ENCODE measurements at places on chromosomes 12 and 14. TPM values are rescaled to one million over a fixed set of nuclear protein-coding genes. Genes with fewer than 3 reads are reported as not detected.

MYF6 gene
- not detected for total RNA-seq

DNA sequence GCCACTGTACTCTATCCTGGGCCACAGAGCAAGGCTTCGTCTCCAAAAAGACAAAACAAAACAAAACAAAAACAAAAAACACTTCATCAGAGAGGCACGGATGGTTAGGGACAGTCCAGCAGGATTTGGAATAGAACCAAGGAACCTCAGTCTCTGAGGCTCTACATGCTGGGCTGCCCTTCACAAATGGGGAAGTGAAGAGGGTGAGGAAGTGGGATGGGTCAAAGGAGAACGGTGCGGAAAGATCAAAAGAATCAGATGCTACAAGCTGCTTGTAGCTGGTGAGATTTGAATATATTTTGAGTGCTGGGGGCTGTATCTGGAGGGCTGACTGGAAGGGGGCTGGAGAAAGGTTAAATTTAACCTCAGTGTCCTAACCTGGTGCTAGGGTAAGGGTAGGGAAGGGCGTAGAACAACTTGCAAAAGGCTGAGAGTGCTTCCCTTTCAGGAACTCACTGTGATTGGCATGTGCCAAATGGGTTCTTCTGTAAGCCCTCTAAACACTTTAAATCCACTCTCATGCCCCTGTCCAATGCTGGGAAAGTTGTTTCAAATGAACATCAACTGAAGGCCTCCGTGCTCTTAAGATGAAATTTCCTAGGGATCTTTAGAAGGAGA lies 4.6 kb downstream of the FOXJ2 start:
- H3K27me3 ChIP-seq: no peaks in the 10 kb centered on the region
- H3K27ac ChIP-seq: peak overlapping the region; percentile 29
- H3K36me3 ChIP-seq: peaks cover 31% of the 10 kb centered on the region
- DNase-seq: no peak

CLEC4C gene
- not detected for total RNA-seq

DNA sequence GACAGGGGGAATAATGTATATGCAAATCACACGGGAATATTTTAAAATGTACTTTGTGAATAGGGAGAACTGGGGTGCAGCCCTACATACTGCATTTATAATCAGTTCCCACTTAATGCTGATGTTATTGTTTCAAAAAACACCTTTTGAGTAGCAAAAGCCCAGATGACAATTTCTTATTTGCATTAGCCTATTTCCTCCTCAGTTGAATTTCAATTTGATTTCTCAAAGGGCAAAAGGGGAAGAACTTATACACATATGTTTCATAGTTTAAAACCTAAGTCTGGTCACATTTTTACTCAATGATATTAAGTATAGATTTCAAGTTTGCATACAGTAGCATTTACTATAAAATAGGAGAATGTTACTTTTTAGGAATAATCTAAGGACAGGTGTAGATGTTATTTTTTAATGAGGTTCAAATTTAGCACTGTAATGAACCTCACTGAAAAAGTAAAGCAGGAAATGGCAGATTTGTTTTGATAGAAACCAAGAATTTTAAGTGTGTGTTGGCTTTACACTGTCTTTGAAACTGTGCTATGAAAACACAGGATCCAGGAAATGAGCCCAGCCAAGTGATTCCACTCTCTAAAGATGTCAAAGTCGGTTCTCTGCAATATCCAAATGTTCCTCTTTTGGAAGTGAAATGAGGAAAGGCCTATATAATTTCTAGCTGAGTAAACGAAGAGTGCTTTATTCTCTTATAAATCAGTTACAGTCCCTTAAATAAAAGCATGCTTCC lies 367.4 kb downstream of the BTG1 start:
- peak overlapping the region; percentile 59 for H3K27ac ChIP-seq
- no peak overlapping the region for H3K4me3 ChIP-seq
- H3K4me1 ChIP-seq: peaks cover 16% of the 10 kb centered on the region
- no peaks in the 10 kb centered on the region for H3K36me3 ChIP-seq

PROX2 gene
- total RNA-seq: 0.12 TPM

DNA sequence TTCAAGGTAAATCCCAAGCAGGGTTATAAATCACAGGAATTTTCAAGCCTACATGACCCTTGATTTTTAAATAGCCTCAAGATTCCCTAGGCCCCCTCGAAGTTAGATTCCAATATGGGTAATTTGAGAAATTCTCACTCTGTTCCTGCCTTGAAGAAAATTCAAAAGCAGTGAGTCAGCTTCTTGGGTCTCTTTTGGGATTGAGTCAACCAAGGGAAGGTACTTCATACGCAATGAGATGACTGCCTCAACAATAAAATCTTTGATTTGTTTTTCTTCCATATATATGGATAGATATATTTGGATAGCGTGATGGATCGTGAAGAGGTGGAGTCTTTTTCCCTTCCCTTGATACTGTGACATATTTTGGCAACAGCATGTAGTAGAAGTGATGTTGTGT lies 180.4 kb upstream of the ATP2B1 start:
- no peaks in the 10 kb centered on the region for H3K4me1 ChIP-seq
- no peak for DNase-seq
- no peaks in the 10 kb centered on the region for H3K36me3 ChIP-seq
- H3K27ac ChIP-seq: no peak overlapping the region

- H3K4me1 ChIP-seq: peaks cover 18% of the 10 kb centered on the region
- H3K4me3 ChIP-seq: peak within 1 kb of the TSS; percentile 54
- H3K27ac ChIP-seq: no peak within 1 kb of the TSS
- H3K27me3 ChIP-seq: peaks cover 35% of the 10 kb centered on the region
These were observed at the start of gene SYT1 for GRCh38 chr12:78864403-78864869. SYT1 (plus strand) TSS chr12:78864774.

DNA sequence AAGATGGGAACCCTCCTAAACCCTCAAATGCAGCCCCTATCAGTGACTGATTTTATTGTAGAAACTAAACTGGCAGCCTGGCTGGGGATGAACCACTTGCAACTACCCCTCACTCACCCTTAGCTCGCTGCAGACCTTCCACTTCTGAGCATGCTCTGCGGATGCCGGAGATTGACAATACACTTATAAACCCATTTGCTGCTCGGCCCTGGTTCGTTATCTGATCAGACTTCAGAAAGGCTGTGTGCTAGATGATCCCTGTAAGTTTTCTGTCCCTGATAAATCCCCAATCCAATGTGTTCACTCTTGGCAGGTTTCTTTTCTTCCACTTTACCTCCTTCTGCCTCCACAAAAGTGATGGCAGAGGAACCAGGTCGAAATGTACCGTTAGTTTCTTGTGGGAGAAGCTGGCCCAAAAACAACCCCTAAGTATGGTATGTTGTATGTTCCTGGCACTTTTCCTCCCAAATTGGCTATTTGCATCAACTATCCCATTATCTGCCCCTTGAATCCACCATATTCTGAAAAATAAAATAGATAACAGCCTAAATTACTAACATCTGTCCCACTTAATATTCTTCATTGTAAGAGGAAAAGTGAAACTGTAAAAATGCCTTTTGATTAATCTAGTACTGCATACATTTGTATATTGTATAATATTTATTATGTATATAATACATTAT lies 18.8 kb downstream of the RPH3A start:
- no peak overlapping the region for H3K4me3 ChIP-seq
- no peak overlapping the region for H3K27ac ChIP-seq
- no peaks in the 10 kb centered on the region for H3K36me3 ChIP-seq
- no peak for DNase-seq
- H3K4me1 ChIP-seq: no peaks in the 10 kb centered on the region

PLEKHG3 gene
- total RNA-seq: 33.1 TPM

DNA sequence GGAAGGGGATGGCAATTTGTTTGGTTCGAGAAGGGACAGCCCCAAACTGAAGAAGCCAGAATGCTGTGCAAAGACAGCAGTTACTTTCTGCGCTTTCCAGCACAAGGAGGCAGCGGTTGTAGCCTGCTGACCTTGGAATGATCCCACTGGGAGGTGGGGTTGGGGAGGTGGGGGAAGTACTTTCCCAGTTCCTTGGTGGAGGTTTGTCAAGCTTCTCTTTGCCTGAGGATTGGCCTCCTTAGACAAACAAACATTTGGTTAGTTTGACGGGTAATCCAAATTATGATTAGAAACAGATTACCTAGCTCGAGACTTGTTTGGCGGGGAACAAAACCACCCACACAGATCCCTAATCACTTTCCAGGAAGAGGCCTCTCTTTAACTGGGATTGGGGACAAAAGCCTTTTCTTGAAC lies 79.1 kb upstream of the EGLN3 start:
- no peaks in the 10 kb centered on the region for H3K36me3 ChIP-seq
- H3K27ac ChIP-seq: no peak overlapping the region
- H3K4me1 ChIP-seq: peaks cover 20% of the 10 kb centered on the region

GRCh38 chr12:99380701-99381100 lies 266.9 kb upstream of the GARIN6 start:
- no peak overlapping the region for H3K27ac ChIP-seq
- H3K4me3 ChIP-seq: no peak overlapping the region
- DNase-seq: no peak
- no peaks in the 10 kb centered on the region for H3K36me3 ChIP-seq
- H3K27me3 ChIP-seq: no peaks in the 10 kb centered on the region

GRCh38 chr12:51388846-51389245 lies 2.4 kb downstream of the GALNT6 start:
- peaks cover 31% of the 10 kb centered on the region for H3K4me1 ChIP-seq
- H3K4me3 ChIP-seq: no peak overlapping the region
- no peak overlapping the region for H3K27ac ChIP-seq
- no peaks in the 10 kb centered on the region for H3K36me3 ChIP-seq

TCL1B gene
- total RNA-seq: not detected

DNA sequence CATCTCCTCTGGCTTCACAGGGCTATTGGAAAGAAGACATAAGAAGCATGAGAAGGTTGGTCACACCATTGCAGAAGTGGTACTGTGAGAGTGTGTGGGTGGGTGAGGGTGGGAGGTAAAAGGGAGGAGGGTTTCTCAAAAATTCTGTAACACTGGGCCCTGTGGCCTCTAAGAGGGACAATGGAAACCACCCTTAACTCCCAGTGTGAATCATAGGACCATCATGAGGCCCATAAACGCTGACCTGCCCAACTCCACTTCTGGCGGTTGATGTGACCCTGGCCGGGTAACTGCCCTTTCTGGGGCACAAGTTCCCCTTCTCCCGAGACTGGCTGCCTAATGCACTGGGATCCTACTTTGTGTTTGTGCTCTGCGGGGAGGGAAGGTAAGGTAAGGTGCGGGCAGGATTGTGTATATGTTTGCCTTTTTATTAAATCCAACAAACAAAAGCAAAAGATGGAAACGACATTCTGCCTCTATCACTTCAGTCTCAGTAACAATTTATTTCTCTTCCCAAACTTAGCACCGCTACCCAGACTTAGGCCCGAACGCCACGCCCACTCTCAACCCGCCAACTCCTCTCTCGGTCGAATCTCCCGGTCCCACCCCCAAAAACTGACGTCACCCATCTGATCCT lies 551 bp downstream of the METTL1 start:
- peaks cover 5% of the 10 kb centered on the region for H3K27me3 ChIP-seq
- H3K4me1 ChIP-seq: peaks cover 32% of the 10 kb centered on the region
- peak overlapping the region; percentile 91 for H3K27ac ChIP-seq
- DNase-seq: peak; percentile 90

DNA sequence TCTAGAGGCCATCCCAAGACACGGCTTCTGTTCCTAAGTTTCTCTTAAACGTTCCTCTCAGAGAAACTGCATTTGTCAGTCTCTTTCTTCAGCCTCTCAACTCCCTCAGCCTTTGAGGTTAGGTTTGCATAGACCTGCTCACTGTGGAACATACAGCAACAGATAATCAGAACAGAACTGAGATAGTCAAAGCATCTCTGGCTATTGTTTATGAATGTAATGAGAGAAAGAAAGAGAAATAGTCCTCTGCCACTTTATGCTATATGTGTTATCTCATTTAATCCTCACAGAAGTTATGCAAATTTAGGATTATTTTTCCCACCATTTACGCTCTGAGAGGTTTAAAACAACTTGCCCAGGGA lies 190.6 kb downstream of the PHLDA1 start:
- no peak overlapping the region for H3K4me3 ChIP-seq
- H3K27me3 ChIP-seq: no peaks in the 10 kb centered on the region
- no peaks in the 10 kb centered on the region for H3K36me3 ChIP-seq
- no peak for DNase-seq
- H3K4me1 ChIP-seq: no peaks in the 10 kb centered on the region

GRCh38 chr12:6735448-6736191 lies 11.8 kb downstream of the COPS7A start:
- peaks cover 31% of the 10 kb centered on the region for H3K36me3 ChIP-seq
- peak overlapping the region; percentile 22 for H3K27ac ChIP-seq
- H3K4me3 ChIP-seq: no peak overlapping the region
- DNase-seq: peak; percentile 77

FAM216A gene
- 3.0 TPM for total RNA-seq

DNA sequence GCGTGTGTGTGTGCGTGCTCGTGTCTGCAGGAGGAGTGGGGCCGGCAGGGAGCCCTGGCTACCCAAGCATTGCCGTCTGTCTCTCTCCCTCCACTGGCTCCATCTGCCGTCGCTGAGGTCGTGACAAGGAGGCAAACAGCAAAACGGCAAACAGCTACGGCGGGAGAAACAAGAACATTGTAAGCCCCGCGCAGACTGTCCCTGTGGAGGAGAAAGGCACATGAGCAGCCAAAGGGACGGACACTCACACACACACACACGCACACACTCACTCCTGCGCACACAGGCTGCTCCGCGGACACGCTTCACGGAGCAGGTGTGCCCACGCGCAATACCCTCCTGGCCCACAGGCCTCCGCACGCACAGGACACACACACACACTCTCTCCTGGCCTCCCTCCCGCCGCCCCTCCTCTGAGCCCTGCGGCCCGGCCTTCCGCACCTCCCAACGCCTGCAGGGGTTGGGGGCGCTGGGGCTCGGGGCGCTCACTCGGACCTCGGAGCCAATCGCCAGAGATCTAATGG lies 905 bp downstream of the CISTR start:
- H3K27me3 ChIP-seq: peaks cover 52% of the 10 kb centered on the region
- H3K4me3 ChIP-seq: peak overlapping the region; percentile 61
- H3K4me1 ChIP-seq: peaks cover 34% of the 10 kb centered on the region
- H3K36me3 ChIP-seq: no peaks in the 10 kb centered on the region
- H3K27ac ChIP-seq: peak overlapping the region; percentile 38

DNA sequence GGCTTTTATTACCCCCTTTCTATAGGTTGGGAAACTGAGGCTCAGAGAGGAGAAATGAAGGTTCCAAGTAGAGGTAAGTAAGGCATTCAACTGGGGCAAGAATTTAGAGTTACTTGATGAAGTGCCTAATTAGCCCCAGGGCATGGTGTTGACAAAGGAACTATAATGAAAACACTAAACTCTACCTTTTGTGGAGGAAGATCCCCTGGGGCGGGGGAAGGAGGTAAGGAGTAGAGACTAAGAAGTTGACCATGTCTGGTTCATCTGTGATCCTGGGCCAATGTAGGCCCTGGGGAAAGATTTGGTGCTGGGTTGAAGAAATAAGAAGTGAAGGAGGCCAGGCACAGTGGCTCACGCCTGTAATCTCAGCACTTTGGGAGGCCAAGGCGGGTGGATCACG lies 16.2 kb upstream of the COX6A1 start:
- no peak overlapping the region for H3K27ac ChIP-seq
- H3K4me1 ChIP-seq: no peaks in the 10 kb centered on the region
- H3K27me3 ChIP-seq: no peaks in the 10 kb centered on the region
- H3K36me3 ChIP-seq: no peaks in the 10 kb centered on the region
- no peak overlapping the region for H3K4me3 ChIP-seq

TMTC2 gene
- 31.4 TPM for total RNA-seq

DNA sequence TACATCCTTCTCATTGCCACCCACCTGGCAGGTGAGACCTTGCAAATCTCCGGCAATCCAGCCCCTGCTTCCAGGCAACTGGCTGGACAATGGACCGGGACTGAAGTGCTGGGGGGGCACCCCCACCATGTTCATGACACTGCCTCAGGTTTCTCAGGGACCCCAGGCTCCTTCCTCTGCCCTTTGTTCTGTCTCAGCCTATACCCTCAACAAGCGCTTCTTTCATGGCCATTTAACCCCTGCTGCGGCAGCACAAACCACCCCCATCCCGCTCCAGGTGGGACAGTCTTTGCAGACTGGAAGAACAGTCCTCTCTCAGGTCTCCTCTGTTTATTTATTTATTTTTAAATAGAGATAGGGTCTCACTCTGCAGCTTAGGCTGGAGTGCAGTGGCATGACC lies 7.6 kb downstream of the ISM2 start:
- no peak for DNase-seq
- no peaks in the 10 kb centered on the region for H3K27me3 ChIP-seq
- no peak overlapping the region for H3K4me3 ChIP-seq
- H3K4me1 ChIP-seq: no peaks in the 10 kb centered on the region
